ENCODE measurements at places on chromosomes 3 and 15. TPM values are rescaled to one million over a fixed set of nuclear protein-coding genes. Genes with fewer than 3 reads are reported as not detected.

Gene GUCA1C
- total RNA-seq: not detected

Gene DCUN1D1
- total RNA-seq: 22.6 TPM

Gene ITGB5
- total RNA-seq: 452 TPM

DNA sequence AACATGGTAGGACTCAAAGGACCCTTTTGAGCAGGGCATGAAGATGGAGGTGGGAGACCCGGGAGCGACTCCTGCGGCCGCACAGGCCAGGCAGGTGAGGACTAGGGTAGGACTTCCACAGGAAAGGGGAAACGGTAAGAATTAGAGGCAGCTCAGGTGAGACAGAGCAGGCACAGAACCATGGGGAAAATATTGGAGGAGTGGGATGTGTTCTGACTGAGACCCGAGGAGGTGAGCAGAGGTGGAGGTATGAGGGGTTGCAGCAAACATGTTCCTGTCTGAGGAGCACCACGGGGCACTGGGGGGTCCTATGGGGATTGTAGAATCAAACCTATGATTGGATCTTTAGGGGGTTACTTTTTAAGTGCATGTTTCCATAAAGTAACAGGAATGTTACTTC lies 1.4 kb upstream of the ISG20 start:
- no peak for DNase-seq

- peak; percentile 39 for DNase-seq
Observed at GRCh38 chr3:24493746-24494617, 668 bp downstream of the THRB start.

DNA sequence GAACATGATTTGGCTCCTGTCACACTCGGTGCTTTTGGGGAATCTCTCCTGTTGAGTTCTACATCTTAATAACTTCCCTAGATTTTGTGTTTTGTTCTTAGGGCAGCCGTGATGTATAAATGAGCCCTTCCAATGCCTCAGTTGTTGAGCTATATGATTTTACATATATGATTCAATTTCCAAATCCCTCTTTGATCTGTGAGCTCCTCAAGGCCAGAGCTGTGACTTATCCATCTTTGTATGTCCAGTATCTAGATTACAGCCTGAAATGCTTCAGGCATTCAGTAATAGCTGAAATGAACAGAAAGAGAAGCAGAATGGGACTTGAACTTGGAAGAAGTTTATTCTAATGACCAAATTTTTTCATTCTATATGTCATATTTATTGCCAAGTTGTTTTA lies 26.6 kb downstream of the CGGBP1 start:
- no peak for DNase-seq

DNA sequence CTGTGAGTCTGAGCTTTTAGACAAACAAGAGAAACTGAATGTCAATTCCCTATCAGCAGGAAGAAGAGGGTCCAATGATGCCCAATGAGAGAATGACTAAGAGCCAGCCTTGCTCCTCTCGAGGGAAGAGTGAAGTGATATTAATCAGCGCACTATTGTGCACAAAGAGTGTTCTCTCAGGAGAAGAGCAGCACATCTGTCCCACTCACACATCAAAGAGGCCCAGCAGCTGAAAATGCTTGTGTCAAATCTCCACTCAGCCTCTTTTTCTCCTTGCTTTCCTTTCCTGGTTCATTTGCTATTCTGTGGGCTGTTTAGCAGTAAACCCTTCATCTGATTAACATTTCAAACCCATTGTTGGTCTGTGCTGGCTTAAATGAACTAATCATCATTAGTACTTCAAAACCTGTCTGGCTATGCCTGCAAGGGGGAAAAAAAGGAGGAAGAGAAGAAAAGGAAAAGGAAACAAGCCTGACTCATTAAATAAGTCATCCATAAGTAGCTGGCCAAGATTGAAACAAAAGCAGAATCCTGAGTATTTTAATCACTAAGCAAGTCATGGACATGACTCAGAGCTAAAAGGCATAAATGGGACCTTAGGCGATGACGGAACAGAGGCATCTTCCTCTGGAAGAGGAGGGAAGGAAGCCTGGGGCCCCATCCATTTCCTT lies 912.7 kb downstream of the TUSC7 start:
- no peak for DNase-seq

GRCh38 chr3:105187344-105187743 lies 179.4 kb upstream of the ALCAM start:
- no peak for DNase-seq

DNA sequence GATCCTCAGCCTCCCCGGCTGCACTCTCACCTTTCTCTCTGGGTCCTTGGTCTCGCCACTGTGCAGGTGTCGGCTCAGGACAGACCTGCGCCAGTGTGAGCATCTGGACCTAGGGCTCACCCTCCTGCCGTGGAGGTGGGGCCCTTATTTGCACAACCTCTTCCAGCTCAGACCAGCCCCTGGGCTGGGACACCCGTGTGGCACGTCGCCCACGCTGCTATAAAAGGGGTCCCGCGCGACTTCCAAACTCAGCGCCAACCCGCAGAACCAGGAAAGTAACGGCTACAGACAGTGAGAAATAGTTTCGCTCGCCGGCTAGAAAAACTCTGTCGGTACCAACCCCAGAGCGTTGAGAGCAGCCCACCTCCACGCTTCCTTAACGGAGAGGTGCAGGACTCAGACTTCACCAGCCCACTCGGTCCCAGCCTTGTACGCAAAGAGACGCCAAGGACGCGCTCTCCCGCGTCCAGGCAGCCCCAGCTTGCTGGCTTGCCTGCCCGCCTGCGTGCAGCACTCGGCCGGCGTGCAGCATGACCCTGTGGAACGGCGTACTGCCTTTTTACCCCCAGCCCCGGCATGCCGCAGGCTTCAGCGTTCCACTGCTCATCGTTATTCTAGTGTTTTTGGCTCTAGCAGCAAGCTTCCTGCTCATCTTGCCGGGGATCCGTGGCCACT lies at the start of the genes DUOX2 and DUOXA2:
Gene DUOX2, minus strand, starts transcription at position 97 of the 675 bp plus-strand sequence. CDS start 761 bp downstream, outside the sequence.
Gene DUOXA2, plus strand, starts transcription at position 251 of the 675 bp plus-strand sequence. Its CDS starts 280 bp downstream, at position 531.
- DNase-seq: no peak
